GM04503 (cell line): ENCODE measurements at places on chromosomes 3 and 15.

- peak; percentile 4 for DNase-seq
Measured at GRCh38 chr15:41417418-41418195, 712 bp downstream of the RTF1 start.

DNA sequence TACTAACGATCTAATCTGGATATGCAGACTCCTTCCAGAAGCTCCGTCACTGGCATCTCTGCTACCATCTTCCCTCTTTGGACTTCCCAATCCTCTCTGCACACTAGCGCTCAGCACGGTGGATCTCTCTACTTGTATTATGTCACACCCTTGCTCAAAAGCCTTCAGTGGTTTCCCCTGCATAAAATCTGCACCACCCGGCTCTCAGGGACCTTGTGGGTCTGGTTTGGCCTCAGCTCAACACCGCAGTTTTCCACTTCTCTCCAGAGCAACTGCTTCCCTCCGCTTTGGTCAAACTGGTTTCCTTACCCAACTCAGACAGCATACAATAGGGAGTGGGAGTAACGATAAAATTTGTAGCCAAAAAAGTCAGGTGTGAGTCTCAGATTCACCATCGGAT is 30.7 kb upstream of the HES1 start:
- DNase-seq, result no peak

DNA sequence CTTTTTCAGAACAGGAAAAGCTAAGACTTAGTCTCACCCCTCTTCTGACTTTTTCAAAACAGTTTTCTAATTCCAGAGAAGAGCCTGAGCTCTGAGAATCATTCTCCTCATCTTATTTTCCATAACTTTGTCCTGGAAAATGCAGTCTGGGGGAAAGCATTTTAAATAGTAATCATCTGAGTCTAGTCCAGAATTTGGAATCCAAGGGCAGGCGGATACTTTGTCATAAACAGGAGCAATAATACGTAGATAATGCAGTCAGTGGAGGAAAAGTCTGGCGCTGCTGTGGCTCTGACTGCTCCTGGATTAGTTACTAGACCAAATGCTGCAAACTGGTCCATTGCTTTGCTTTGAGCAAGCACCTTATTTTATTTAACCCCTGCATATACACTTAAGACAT is 285.0 kb downstream of the THSD4 start:
- DNase-seq, result no peak

DNA sequence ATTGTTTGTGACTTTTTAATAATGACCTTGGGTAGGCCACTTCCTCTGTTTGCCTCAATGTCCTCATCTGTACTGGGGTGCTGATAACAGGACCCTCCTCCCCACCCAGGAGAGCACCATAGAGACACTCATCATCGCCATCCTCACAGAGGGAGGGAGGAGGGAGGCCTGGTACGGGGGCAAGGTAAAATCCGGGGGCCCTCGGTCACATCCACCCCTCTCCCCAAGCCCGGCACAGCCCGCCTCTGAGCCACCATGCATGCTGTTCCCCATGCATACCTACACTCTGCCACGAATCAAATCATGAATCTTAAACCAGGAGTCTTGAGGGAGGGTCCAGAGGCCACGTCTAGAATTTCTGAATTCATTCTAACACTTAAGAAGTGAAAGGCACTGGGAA is 74.9 kb upstream of the IQSEC1 start:
- no peak for DNase-seq

DNA sequence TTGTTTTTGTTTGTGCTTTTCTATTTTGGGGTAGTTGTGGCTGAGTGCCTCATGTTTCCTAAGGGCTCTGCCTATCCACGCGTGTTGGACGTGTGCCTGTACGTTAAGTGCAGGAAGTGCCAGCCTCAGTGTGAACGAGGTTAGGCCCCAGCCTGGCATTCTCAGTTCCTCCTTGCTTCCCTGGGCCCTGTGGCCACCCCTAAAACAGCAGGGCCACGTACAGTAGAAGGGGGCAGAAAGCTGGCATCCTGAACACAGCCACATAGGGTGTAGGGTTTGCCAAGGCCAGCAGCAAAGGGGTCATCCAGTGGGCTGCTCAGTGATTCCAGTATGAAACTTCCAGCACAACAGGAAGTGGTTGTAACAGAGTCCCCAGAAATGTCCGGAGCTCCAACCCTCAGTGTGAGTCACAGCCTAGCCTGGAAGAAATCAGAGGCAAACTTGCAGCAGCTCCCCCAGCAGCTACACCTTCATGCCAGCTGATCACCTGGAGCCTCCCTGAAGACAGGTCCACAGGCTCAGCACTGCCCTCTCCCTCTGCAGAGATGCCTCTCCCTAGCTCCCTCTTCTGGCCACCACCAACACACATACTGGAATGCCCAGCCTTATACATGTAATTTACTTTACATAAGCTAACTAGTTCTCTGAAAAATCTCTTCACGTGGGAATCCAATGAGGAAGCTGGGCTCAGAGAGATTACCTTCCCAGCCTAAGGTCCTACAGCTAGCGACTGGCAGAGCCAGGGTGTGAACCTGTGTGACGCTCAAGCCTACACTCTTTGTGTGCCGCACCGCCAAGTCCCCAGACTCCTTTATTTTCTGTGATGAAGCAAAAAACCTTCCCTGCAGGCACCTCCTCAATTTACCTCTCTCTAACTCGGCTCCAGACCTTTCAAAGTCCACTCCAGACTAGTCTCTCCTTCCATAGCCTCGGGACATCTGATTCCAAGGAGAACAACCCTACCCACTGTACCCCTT is 26.6 kb downstream of the ILDR1 start:
- DNase-seq, result peak; percentile 27

DNA sequence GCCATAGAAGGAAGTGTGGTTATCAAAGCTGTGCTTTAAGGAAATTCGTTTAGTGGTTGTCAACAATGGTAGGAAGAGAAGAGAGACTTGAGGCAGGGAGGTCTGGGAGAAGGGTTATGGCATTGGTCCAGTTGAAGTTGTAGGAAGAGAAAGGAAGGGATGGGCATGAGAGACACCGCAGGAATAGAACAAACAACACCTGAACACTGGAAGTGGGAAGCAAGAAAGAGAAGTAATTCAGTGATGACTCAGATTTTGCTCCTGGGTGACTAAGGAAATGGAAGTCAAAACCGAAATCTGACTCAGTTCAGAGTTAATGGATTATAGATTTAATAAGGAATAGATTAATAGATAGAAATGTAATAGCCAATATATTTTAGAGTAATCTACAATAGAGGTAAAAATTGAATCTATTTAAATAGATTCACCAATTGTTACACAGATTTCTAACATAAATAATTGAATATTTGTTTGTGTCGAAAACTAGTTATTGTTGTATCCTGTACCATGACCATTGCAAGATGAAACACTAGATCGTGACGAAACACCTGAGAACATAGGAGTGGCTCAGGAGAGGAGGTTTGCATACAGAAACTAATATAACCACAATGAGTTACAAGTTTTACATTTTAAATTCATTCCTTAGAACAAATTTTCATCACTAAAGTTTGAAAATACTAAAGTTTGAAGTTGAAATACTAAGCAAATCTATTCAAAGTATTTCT is 36.0 kb downstream of the THBS1 start:
- no peak for DNase-seq

- DNase-seq, result no peak
Measured at GRCh38 chr15:74206801-74207281, 4.3 kb upstream of the STRA6 start.

DNA sequence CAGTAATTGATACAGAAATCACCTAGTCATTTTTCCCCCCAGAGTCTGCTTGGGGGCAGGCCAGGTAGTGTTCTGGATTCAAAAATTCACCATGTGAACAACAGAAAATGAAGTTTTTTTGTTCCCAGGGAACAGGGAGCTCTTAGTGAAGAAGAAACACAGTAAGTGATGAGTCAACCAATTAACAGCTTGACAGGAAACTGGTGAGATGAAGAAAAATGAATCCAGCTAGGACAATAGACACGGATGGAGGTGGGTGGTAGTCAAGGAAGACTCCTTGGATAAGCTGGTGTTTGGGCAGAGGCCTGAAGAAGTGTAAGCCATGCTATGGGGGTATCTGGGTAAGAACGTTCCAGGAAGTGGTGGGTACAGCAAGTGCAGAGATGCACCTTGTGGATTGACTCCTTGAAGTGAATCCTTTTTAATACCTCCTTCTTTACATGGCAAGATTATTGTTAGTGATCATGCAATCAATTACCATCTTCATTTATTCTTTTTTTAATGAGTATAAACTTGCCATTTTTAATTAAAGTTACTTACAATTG is 339.9 kb upstream of the RGMA start:
- no peak for DNase-seq

- peak; percentile 1 for DNase-seq
Measured at GRCh38 chr3:119034256-119035013, at the start of gene IGSF11. TSS of gene IGSF11 (minus strand) at chr3:119034846. CDS start at chr3:119034582, 264 bp downstream.
